ENCODE measurements at places on chromosomes 6 and 20. TPM values are rescaled to one million over a fixed set of nuclear protein-coding genes. Genes with fewer than 3 reads are reported as not detected.

GRCh38 chr6:47163536-47163935, 121.4 kb upstream of the ADGRF1 start:
- no peak for DNase-seq

- no peak for DNase-seq
Observed at GRCh38 chr6:133360194-133360593, 119.0 kb downstream of the EYA4 start.

- DNase-seq, result no peak
Observed at GRCh38 chr6:41675992-41676391, 37.7 kb downstream of the MDFI start.

DNA sequence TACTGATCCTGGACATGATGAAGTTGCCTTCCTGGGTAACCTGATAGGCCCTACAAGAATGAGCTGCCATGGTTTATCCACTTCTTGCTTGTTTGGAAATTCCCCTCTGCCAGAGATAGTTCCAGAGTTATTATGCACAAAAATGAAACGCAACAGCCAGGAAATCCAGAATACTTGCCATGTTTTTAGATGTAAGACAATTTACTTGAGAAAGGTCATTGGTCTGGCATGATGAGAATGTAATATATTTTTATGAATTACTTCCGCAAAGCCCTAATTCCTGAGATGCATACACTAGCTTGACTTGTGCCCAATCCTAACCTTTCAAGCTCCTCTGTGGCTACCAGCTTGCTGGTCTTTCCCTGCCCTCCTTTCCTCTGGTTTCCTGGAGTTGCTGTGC, 27.9 kb upstream of the NT5E start:
- no peak for DNase-seq

GRCh38 chr6:107843400-107843799, 19.3 kb upstream of the SCML4 start:
- DNase-seq, result no peak

- DNase-seq, result no peak
Observed at GRCh38 chr6:68247782-68248181, 387.3 kb upstream of the ADGRB3 start.

GRCh38 chr6:151232899-151233298, 6.9 kb upstream of the AKAP12 start:
- DNase-seq, result no peak

- DNase-seq, result no peak
Observed at GRCh38 chr6:70150521-70150920, 152.4 kb downstream of the COL9A1 start.

DNA sequence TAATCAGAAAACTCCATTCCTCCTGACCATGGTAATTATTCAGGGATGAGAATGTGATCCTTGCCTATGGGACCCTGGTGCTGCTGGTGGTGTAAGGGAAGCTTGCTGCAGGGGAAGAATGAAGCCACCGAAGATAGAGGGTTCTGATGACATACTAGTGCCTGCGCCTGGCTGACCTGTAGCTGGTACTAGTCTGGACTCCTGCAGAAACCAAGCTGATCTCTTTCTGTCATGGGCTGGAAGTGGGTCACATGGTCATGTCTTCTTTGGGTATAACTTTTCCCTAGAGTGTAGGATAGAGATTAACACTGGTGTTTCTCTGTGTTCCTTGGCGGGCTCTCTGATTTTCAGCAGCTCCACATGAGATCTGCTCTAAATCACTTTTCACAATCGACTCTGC, 8.6 kb upstream of the SLC4A11 start:
- DNase-seq, result no peak

DNA sequence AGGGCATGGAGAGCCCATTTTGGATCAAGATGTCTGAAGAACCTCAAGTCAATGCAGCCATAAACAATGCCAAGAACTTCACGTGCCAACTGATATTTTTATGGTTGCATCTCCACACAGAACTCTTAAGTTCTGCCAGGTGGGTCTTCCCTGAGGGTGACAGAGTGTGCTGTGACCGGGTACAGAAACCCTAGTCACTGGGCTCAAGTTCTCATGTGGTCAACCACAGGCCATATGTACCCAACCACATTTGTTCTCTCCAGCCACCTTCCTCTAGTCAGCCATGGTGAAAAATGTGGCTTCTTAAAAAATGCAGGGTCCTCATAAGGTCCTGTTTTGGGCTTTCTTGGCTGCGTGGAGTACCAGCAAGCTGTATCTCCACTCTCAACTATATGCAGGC, 48.9 kb downstream of the CLIC5 start:
- no peak for DNase-seq

DNA sequence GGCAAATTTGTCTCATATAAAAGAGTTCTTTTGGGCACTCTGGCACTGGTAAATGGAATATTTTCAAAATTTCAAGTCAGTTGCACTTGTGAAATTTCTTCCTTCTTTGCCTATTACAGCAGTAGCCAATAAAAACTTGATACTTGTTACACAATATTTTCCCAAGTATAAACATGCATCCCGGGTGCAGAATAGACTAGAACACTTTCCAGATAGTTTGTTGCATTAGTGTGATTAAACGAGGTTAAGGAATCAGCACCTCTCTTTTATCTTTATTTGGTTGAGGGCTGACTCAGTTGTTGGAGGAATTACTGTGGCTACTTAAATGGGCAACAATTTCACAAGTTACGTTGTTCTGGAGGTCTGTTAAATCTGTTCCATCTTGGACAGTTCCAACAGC, 467.5 kb downstream of the CDKAL1 start:
- DNase-seq, result no peak

- DNase-seq, result no peak
Observed at GRCh38 chr6:167137081-167137480, 14.2 kb downstream of the CCR6 start.

DNA sequence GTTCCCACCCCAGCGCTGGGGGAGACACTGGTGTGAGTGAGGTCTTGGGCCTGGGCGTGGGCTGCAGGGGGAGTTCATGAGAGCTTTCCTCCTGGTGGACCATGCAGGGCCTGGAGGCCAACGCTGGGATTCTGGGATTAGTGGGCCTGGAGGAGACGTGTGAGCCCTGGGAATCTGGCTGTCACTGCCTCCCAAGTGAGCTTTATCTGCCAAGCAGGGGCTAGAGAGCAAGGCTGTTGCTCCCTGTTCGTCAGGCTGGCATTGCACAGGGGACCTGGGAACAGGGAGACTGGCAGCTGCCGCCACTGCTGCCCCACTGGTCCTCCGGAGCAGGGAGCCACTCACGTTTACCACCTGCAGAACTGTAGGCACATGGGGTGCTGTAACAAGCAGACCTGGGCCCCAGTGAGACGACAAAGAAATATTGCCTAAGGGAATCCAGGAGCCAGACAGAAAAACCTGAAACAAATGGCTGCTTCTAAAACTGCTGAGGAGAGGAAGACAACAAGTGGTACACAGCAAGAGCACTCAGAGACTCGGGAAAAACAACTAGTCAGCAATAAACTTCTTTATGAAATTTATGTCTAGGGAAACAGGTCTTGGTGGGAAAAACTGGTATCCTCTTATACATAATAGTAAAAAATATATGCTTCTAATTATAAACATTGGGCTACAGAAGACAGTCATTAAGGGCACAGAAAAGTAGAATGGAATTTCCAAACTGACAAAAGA, 45.2 kb downstream of the PPP1R3G start:
- no peak for DNase-seq

DNA sequence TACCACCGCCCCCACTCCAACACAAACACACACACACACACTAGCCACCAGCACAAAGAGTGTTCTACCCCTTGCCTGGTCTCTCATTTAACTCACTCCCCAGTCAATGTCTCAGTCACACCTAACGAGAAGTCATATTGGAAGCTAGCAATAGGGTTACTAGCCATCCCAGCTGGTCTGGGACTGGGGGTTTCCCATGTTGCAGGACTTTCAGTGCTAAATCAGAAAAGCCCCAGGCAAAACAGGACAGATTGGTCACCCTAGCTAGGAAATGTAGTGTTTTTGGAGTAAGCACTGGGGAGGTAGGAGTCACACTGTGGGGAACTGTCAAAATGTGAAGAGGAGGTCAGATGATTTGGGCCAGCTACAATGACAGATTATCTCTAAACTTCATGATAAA, 158.1 kb downstream of the UNC5CL start:
- DNase-seq, result no peak

- no peak for DNase-seq
Observed at GRCh38 chr6:138493413-138493812, 5.9 kb downstream of the NHSL1 start.

DNA sequence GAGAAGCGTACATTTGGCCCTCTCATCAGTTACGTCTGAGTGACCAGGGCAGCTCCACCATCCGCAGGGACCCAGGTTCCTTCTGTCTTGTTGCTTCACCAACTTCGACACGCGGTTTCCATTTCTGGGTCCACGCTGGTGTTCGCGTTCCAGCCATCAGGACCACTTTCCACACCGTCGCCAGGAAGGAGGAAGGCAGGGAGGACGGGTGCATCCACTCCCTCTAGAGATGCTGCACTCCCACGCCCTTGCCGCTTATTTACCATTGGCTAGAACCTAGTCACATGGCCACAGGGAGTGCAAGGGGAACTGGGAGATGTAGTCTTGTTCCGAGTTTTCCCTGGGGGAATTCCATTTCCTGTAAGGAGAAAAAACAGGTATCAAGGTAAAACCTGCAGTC, 33.2 kb upstream of the SNX9 start:
- DNase-seq, result no peak

GRCh38 chr6:56345376-56345995, 98.1 kb upstream of the COL21A1 start:
- DNase-seq, result no peak

- DNase-seq, result no peak
Observed at GRCh38 chr6:30570740-30571074, 535 bp upstream of the ABCF1 start.

DNA sequence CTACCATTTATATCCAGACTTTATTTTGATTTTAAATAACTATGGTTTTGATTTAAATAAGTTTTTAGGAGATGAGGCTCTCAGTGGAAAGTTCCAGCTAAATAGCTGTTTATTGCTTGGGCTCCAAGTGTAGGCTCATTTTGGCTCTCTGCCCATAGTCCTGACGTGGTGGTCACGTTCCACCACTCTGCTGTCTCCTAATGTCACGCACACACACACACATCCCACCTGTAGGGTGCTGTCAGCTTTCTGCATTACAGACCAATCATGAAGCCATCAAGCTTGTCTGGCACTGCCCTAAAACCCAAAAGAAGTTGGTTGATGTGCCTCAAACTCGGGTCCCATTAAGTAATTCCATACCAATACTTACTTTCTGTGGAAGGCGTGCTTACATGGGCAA, 45.4 kb downstream of the PANK2 start:
- DNase-seq, result no peak

DNA sequence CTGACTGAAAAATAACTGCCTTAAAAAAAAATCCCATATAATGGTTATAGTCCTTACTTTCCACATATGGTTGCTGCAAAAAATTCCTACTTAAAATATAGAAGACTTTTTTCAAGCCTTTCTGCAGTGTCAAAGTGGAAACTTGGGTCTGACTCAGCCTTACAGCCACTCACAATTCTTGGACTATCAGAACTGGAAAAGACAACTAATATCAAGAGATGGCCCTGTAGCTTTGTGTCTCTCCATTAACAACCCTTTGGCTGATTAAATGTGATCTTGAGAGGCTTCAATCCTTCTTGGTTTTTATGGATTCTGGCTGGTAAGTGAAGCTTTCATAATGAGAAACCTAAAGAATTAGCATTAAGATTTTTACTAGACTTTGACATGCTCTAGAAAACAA, 307.8 kb downstream of the RNGTT start:
- DNase-seq, result no peak

GRCh38 chr6:140319209-140319608, 944.8 kb upstream of the CITED2 start:
- no peak for DNase-seq

DNA sequence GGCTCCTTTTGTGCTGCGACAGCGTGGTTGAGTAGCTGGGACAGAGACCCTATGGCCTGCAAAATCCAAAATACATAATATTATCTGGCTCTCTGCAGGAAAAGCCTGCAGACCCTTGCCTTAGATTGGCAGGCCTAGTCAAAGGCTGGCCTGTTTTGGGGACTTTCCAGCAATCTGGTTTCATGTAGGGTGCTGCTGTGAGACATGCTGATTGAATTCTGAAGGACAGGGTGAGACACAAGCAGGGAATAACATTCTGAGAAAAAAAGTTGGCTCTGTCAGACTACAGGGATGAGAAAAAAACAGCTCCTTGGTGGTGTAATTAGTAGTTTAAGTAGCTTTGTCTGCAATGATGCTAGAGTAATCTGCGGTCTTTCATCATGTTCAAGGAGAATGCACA, 402.7 kb upstream of the AGPAT4 start:
- DNase-seq, result no peak

DNA sequence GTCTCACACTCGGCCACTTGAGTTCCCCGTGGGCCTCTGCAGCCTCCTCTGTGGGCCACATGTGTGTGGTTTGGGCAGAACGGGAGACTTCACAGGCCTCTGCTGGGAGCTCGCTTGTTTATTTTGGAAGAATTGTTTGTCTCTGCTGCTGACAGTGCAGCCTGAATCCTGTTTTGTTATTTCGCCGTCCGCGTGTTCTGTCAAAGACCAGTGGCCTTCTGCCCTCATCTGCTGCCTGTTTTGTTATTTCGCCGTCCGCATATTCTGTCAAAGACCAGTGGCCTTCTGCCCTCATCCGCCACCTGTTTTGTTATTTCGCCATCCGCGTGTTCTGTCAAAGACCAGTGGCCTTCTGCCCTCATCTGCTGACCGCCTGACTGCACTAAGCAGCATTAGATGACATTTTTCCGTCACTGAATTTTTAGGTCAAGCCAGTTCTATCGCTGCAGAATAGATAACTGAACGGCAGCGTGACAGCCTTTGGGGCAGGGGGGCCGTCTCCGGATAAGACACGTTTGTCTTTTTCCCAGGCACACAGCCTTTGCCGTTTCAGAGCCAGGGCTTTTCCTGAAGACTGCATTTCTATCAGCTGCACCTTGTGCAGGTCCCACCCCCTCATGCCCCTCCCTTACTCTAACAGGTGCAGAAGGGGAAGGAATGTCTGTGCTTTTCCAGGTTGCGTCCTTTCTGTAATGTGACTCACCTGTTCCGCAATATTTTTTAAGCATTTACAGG, 158.5 kb upstream of the AFDN start:
- DNase-seq, result no peak

SEL1L2 gene
- total RNA-seq, result not detected

BMP6 gene
- 9.0 TPM for total RNA-seq

C2 gene
- 25.0 TPM for total RNA-seq

IPCEF1 gene
- total RNA-seq, result 5.0 TPM

CCN2 gene
- 176 TPM for total RNA-seq

CPNE5 gene
- 6.9 TPM for total RNA-seq

CPXM1 gene
- total RNA-seq, result 5.9 TPM

GRM1 gene
- total RNA-seq, result 0.45 TPM

RPP40 gene
- 4.2 TPM for total RNA-seq

ATG5 gene
- 27.8 TPM for total RNA-seq

BEND3 gene
- 2.4 TPM for total RNA-seq

FITM2 gene
- 7.5 TPM for total RNA-seq

ITPA gene
- total RNA-seq, result 32.8 TPM

NKX2-2 gene
- not detected for total RNA-seq

Data from sciatic nerve (tissue), 2 donors.